NCI-H1105 (cell line): ENCODE measurements at places on chromosomes 4 and X.

DNA sequence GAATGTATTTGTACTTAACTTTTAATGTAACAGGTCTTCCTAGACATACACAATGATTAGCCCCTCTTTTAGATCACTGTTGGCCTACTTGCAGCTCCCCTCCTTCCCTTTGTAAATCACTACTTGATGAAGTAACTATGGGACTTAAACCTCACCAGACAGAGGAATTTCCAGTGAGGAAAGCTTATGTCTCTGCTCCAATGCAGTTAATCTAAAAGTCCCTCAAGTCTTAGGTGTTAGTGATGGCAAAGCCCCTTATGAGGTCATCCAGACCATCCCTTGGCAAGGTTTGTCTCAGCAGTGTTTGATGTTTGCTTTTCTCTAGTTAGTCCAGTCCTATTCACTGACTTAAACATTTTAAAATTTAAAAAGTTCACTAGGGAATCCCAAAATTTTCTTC, 877.3 kb upstream of the INTU start:
- no peak for DNase-seq

- DNase-seq, result no peak
These were observed 118.1 kb downstream of the SMIM20 start for GRCh38 chr4:26032142-26032541.

DNA sequence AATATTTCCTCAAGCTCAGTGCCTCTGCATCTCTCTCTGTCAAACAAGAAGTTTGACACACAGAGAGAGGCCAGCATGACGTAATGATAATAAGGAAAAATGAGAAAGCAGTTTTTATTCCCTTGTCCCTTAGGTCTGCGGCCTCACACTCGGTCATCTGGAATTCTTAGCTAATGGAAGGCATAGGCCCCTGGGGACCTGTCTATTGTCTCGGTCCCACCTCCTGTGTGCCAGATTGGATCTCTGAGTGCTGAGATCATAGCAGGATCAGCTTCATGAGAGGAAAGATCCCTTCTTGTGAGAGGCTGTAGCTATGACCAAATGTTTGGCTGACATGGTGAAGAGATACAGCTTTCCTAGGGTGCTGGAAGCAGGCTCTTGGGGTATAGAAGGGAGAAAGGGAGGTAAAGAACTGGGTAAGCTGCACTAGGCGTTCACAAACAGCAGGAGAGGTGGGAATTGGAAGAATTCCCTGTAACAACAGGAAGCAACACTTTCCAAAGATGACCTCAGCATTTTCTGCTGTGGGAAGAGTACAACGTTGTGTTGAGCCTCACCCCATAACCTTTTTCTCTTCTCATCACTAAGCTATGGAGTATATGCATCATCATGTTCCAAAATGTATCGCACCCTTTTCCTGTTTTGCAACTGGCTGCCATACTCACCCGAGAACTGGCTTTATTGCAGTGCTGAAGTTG, 20.2 kb downstream of the TMEM31 start:
- no peak for DNase-seq

DNA sequence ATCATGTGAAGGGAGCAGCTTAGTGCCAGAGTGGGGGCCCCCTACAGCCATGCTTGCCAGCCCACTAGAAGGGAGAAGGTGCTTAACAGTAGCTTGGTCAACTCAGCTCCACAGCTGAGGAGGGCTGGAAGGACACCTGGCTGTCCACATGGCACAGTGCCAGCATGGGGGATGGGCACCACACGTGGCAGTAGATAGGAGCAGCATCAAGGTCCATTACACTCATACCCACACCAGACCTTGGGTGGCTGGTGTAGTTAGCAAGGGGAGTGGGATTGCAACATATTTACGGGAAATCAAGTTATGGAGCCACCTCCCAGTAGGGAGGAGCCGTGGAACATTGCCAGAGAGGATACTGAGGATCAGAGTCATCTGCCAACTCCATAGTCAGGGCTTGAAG, 37.9 kb upstream of the SLC4A4 start:
- no peak for DNase-seq

DNA sequence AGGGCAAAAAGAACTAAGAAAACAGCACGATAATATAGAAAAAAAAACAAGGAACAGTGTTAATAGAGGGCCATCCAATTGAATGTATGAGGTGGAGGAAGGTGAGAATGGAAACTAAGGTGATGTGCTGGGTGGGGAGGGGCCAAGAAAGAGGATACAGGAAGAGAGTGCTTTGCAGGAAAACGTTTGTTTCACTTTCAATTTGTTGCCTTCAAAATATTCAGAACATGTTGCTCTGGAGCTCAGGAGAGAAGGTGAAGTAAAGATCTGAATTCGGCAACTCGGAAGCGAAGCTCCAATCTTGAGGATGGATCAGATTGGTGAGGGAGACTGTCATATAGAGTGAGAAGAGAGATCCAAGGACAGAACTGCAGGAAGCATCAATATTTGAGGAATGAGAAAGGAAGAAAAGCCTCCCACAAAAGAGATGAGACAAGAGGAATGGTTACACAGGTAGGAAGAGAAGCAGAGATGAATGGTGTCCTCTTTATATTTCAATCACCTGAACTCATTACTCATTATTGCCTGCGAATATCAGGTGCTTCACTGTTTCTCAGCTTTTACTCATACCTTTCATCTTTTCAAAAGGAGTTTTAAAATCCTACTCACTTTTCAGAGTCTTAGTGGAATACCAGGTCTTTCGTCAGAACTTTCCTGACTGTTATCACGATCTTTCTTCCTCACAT, 14.7 kb upstream of the SEC24D start:
- no peak for DNase-seq

DNA sequence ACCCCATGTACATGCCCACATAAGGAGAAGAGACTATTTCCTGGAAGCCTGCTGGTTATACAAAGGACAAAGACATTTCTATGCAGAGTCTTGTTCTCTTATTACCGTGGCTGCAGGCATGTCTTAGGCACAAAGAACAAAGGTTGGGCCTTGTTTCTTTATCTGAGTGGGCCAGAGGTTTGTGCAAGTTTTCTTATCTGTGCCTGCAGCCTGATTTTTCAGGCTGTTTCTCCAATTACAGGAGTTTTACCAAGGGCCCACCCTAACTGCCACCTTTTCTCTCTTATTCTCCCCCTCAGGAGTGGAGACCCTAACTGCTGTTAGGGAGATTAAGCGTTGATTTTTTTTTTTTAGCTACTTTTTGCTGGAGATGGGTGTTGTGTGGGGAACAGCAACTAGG, 3.5 kb downstream of the TENT5D start:
- DNase-seq, result no peak

- no peak for DNase-seq
These were observed 51.6 kb upstream of the SETD7 start for GRCh38 chr4:139607502-139608060.

DNA sequence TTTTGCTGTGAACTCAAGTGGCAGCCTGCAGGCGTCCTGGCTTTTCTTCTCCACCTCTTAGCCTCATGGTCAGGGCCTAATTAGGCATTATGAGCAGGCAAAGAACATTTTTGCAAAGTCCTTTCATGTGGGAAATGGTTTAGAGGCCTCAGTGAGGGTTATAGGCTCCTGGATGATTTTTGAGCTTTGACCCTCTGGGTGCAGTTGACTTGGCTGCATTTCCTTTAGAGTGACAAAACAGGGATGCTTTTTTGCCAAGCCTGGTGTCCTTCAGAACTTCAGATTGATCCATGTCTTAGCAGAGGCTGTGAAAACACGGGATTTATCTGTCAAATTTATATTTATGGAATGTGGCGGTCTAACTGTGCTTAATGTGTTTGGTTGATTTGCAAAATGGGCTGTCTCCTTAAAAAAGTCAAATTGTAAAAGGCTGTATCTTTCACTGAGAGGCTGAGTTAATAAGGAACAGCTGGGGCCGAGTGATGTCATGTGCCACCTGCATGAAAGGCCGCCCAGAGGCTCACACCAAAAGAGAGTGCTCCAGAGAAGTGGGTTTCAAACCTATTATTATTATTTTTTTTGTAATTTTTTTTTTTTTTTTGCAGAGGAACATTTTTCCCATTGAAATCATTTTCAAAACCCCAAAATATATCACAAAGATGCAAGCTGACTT, 192.2 kb upstream of the ARX start:
- DNase-seq, result no peak

DNA sequence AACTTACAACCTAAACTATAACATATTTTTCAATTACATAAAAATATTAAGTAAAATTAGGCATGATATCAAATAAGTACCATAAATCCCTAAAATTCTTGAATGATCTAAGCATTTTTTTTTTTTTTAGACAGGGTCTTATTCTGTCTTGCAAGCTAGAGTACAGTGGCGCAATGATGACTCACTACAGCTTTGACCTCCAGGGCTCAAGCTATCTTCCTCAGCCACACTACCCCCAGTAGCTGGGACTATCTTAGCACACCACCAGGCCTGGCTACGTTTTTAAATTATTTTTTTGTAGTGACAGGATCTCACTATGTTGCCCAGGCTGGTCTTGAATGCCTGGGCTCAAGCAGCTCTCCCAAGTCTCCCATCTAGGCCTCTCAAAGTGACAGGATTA, 1042.3 kb downstream of the FSTL5 start:
- DNase-seq, result no peak

DNA sequence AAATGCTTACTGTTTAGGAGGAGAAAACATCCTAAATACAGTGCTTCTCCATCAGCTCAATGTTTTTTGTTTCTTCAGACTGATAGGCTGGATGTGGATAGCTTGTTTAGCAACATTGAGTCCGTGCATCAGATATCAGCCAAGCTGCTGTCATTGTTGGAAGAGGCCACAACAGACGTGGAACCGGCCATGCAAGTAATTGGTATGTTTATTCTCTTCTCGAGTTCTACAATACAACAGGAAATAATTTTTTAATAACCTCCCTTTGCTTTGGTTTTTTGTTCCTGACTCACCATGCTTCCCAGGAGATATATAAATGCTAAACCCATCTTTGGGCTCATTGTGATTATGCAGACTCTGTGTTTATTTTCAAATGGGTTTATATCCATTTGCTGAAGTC, 60.9 kb downstream of the ARHGEF38 start:
- peak; percentile 43 for DNase-seq

DNA sequence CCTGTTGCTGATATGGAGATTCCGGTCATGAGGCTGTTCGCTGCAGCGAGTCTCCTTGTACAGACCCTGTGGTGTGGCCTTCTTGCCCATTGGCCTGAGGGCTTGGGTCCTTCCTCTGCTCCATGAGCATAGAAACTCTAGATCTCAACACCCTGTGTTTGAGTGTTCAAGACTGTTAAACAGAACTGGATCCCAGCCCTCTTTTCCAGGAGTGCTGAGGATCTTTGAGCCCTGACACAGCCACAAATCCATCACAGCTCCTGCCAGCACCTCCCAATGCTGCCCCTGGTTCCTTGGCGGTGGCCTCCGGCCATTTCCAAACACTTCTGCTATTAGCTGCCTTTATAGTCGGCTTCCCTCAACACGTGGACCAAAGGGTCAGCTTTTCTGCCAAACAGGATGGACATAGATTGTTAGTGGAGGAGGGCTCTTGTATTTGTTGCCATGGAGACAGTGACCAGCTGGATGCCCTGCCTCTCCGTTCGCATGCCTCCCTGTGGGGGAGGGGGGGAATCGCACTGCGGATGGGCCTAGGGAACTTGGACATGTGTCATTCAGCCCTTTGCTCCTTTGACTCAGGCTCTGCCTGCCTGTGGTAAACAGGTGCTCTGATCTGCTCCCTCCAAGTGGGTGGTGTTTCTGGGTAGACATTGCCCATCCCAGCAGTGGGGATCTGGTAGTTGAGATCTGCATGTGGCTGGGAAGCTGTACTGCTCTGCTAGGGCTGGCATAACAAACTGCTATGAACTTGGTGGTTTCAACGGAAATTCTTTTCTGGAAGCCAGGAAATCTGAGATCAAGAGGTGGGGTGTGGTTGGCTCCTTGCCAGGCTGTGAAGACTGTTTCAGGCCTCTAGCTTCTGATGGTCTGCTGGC, 6.9 kb upstream of the WDR1 start:
- DNase-seq, result no peak

DNA sequence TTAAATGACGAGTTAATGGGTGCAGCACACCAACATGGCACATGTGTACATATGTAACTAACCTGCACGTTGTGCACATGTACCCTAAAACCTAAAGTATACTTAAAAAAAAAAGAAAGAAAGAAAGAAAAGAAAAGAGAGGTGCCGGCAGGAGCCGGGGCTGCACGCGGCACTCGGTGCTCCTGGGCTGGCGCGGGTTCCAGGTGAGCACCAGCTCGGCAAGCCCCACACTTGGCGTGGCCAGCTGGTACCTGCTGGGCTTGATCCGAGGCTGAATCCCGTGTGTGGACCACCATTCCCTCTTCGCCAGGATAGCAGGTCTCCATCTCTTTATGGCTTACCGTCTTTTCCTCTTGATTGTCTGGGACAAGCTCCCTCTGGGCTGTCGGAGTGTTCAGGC, 17.9 kb upstream of the HERC6 start:
- DNase-seq, result no peak

GRCh38 chr4:18201885-18202284, 180.3 kb upstream of the LCORL start:
- DNase-seq, result no peak

DNA sequence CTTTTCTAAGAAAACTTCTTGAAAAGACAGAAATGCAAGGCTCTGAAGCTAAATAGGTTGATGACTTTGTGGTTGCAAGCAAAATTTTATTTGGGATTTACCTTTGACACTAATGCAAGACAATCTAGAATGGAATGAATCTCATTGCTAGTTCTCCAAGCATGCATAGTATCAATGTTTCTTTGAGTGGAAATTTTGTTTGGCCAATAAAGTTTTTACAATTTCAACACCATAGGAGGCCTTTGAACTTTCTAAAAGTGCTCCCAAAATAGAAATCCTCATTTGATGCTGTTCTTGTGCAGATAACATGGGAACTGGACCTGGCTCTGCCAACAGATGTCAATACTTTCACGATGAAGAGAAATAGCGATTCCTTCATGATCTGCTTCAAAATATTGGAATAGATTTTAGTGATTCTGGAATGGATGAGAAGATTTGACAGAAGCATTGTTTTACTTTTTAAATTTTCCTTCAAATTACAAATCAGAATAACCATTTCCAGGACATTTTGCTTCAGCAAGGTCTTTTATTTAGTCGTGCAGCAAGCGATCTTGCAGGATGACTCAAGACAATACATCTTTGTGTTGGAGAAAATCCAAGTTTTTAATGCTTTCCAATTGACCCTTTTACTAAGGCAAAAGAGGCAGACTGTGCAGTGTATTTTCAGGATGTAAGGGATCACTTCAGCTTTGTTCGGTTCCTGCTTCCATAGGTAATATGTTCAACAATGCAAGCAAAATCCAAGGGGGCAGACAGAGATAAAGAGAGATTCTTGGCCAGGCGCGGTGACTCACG, 51.7 kb upstream of the OTUD4 start:
- DNase-seq, result no peak

- peak; percentile 41 for DNase-seq
These were observed 58.0 kb upstream of the CHRDL1 start for GRCh38 chrX:110853610-110854009.

- no peak for DNase-seq
These were observed 29.0 kb downstream of the CLOCK start for GRCh38 chr4:55517526-55518229.

DNA sequence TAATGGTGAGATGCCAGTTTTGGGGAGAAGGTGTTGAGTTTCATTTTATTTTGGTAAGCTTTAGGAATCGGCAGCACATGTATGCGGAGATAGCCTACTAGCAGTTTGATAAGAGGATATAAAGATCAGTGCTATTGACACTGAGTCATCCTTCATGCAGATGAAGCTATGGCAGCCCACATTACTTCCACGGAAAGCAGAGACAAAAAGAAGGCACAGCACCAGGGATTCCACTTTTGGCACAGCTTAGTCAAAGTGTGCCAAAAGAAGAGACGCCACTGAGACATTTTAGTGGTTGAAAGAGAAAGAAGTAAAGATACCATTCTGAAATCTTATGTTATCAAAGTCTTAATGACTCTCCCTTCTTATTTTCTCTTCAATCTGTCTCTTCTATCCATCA, 103.8 kb downstream of the GABRB1 start:
- no peak for DNase-seq
